ENCODE measurements at places on chromosomes 12 and 14.

GRCh38 chr12:70948976-70949336 is 28.4 kb upstream of the PTPRR start:
- DNase-seq: no peak

GRCh38 chr14:46788994-46789393 is 137.4 kb upstream of the RPL10L start:
- no peak for DNase-seq

- no peak for DNase-seq
These were observed 8.9 kb downstream of the MAP4K5 start for GRCh38 chr14:50523271-50524041.

DNA sequence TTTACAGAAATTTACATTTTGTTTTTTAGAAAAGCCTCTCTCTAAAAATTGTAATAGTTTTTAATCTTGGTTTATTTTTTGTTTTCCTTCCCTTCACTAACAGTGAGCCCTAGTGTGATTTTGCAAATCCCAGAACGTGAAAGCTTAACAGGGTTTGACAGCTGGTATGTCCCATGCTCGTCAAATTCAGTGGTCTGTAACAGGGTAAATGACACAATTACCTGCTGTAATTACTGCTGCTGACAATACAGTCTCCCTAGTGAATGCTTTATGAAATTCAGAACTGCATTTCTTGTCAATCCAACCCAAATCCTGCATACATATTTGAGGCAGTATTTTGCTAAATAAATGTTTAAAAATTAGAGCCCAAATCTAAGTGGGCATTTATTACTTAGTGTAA is 249.2 kb downstream of the NELL2 start:
- DNase-seq: no peak

GRCh38 chr12:11725686-11726085 is 76.2 kb downstream of the ETV6 start:
- no peak for DNase-seq

DNA sequence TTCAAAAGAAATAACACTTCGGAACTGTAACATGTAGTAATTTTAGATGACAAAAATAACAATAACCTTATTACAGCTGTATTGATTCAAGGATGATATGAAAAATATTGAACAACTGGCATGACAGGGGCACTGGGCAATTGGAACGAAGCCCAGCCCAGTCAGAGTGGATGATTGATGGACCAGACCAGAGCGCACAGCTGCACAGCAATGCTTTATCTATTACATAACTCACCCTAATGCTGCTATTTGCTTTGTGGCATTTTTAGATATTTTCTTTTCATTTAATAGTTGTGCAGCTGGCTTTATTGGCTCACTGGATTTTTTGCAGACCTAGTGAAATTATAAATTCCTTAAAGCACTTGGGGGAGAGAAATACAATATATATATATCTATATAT is 26.9 kb upstream of the FERMT2 start:
- no peak for DNase-seq

DNA sequence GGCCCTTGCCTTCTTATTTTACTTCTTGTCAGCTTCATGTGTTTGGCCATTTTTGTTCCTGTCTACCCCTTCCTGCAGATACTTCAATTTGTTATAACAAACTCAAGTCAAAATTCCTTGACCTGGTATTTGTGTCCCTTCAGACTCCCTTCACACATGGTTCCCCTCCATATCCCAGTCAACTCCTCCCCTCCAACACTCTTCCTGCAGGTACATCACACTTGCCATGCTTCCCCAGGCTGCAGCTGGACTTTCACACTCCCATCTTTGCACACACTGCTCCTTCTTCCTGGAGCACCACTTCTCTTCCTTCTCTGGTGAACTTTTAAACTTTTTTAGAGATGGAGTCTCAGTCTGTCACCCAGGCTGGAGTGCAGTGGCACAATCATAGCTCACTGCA is 18.9 kb upstream of the FIGNL2 start:
- DNase-seq: no peak

DNA sequence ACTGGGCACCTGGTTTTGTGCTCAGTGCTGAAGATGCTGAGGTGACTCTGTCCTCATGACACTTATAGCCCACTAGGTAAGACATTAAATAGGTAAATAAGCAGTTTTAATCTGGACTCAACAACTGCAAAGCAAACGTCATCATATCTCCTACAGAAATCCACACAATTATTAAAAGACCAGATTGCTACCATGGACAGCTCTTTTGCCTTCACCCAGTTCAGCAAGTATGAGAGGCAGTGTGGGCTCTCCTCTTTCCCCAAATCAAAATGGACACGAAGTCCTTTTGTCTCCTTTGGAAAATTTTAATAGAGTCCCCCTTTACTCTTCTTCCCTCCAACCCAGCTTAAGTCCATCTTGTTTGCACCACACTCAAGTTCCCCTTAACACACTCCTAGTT is 171.1 kb downstream of the RPAP3 start:
- no peak for DNase-seq

GRCh38 chr12:110379197-110379596 is 24.3 kb downstream of the ANAPC7 start:
- DNase-seq: no peak

GRCh38 chr12:3958534-3958933 is 85.3 kb upstream of the PARP11 start:
- DNase-seq: no peak

DNA sequence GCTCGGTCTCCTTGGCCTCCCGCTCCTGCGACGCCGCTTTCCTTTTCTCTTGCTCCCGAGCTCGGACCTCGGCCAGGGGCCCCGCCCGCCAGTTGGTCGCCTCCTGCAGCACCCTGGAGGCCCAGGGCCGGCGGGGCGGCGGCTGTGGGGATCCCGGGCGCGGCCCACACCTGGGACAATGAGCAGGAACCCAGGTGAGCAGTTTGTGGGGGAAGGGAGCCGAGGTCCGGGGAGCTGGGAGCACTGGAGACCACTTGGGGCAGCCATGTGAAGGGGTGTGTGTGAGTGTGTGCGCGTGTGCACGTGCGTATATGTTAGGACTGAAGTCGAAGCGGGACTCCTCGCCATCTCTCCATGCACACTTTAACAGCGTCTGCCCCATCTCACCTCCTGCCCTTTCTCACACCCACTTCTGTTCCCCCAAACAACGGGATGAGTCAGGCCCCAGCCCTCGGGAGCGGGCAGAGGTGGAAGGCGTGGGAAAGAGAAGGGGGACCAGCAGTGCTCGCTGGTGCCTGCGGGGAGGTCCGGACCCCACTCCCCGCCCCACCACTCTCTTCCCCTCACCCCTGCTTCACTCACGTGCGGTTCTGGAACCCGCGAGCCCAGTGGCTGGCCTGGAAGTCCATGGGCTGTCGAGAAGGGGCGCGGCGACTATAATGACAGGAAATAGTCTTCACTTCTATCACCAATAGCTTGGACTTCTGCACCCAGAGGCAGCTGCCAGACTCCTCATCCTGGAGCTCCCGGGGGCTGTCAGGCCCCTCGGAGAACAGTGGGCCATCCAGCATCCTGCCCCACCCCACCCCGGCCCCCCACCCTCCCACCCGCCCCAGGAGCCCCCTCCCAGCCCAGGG is 450 bp downstream of the DDN start:
- no peak for DNase-seq

- no peak for DNase-seq
These were observed 1.3 kb downstream of the DTX1 start for GRCh38 chr12:113057565-113058485.

DNA sequence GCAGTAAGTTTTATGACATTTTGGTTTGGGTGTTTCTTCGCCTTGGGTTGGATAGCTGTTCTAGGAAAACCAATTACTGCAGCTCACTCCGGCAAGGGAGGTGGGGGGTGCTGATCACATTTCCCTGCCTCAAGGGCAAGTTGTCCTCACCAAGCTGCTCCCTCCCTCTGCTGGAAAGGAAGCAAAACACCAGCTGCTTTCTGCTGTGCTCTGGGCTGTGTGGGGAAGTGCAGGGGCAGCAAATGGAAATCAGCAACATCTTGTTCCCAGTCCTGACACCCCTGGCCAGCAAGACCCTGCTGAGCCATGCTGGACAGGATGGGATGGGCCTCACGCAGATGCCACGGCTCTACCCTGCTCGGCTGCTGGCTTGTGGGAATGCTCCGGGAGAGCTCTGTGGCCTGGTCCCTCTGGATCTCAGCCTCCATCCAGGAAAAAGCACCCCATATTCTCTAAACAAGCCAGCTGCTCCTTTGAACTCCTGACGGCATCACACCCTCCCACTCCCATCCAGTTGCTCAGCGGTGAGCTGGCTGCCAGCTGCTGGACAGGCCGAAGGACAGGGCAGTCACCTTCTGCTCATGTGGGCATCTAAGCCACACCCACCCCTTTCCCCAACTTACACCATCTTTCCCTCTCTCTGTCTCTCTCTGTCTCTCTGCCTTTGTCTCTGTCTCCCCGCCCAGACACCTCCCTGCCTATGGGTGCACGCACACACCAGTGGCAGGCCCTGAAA is 52.4 kb upstream of the EIF5 start:
- peak; percentile 66 for DNase-seq

All from HEK293T (cell line).